Lower leg skin (tissue), 4 donors: ENCODE measurements at places on chromosomes 2 and 18.

DNA sequence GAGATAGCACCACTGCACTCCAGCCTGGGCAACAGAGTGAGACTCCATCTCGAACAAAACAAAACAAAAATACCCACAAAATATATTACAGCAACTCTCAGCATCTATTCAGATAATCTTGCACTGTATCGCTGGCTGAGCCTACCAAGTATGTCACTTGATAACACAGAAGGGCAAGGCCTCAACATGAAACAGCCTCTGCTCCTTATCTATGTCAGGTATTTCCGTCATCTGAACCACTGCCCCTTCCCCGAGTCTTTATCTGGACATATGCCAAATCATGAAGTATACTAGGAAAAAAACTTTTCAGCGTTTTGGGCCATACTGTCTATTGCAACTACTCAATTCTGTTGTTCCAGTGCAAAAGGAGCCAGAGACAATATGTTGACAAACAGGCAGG is 17.7 kb downstream of the PDIA6 start:
- no peak for DNase-seq

DNA sequence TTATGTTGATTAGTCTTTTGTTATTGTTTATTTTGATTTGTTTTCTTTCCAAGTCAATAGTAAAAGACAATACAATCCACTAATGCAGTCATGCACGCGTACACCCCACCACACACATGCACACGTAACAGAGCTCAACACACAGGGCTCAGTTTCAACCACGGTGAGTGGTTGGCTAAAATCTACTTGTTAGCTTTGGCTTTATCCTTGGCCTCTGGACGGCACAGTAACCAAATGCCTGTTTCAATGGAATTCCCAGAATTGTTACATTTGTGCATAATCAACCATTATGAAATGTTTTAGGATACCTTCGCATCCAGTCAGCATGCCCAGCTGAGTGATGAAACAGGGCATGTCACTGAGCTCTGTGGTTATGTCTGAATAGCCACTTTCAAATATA is 53.2 kb downstream of the NYAP2 start:
- DNase-seq = no peak

- no peak for DNase-seq
Observed at GRCh38 chr2:201964631-201965206, 68.9 kb upstream of the FZD7 start.

DNA sequence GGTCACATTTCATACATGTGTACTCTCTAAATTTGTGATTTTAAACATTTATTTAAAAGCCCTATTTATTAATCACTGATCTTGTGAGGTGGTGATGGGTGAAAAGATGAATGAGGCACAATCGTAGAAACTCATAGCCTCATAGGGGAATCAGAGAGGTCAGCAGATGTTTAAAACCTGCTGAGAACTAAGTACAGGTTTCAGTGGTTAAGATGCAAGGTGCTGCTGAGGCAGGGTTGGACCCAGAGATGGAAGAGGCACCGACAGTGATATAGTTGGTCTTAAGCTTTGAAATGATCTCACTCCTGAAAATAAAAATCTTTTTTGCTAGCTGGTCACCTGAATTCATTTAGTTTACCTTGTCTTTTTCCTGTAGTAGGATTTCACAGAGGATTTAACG is 49.6 kb downstream of the LINC00305 start:
- no peak for DNase-seq

- DNase-seq = no peak
Observed at GRCh38 chr2:157932480-157933159, 56.5 kb upstream of the ACVR1 start.

DNA sequence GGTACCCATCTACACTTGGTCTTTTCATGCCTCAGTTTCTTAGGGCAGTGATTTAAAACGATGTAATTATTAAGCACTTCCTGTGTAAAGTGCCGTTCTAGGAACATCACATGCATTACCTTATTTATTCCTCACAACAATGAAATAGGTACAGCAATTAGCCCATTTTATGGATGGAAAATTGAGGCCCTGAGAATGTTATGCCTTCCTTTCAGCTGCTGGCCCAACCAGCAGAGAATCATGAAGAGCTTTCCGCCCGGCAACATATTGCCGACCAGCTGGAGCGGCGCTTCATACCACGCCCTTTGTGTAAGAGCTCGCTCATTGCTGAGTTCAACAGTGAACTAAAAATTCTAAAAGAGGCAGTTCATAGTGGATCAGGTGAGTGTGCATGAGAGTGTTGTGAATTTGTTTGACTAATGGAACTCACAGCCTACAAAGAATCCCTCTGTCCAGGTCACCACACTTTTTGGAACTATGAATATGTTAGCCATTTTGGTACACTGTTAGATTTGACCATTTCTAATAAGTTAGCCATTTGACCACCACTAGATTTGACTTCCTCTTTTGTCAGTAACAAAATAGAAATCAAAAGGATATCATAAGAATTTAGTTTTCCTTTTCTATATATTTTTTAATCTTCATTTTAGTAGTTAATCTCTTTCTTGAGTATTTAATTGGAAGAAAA is 25.6 kb upstream of the RPE start:
- no peak for DNase-seq

DNA sequence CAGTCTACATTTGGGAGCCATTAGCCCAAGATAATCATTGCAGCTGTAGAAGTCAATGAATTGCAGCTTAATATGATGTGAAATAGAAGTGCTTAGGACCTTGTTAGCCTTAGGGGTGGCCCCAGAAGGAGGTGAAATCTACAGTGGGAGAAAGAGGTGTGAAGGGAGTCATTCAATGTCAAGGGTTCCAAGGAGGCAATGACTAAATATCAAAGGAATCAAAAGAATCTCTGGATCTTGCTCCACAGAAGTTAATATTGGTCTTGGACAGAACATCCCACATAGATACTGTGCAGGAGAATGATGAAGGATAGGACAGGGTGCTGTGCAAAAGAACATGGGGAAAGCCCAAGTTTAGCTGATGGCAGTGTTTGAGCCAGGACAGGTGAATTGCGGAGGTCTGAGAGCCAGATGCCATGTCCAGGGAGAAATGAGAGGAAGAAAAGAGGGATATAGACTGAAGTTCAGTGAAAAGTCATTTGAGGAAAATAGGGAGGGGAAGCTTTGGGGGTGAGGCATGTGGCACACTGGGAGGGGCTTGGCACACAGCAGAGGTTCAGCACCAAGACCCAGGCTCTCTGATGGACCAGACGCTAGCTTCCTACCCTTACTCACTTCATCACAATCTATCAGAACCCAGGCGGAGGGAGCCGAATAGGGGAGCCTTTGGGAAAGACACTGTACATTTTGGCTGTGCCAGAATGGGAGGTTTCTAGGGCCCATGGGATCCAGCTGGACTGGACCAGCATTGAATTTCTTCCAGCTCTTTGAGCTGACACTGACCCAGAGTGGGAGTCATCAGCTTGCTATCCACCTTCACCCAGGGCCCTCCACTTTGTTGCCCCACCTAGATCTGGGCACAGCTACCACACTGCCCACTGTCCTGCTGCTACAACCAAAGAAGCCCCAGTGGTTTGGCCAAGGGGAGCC is 2.2 kb downstream of the IL1F10 start:
- DNase-seq = no peak

- DNase-seq = no peak
Observed at GRCh38 chr2:60353406-60353800, 200.1 kb downstream of the BCL11A start.

DNA sequence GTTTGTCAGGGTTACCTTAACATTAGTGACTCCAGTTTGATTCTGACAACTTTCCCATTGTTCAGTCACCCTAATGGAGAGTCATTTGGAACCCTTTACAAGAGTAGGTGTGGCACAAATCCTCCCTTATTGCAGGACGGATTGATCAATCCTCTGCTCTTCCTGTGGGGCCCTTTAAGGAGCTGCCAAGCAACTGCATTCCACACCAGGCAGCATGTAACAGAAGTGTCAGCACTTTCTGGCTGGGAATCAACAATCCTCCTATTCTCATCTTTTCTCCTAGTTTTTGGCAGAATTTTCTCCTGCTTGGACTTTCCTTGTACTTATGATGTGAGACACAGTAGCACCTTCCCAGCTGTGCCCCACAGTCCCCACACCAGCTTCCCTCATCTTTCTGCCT is 177.8 kb downstream of the ST6GAL2 start:
- no peak for DNase-seq

DNA sequence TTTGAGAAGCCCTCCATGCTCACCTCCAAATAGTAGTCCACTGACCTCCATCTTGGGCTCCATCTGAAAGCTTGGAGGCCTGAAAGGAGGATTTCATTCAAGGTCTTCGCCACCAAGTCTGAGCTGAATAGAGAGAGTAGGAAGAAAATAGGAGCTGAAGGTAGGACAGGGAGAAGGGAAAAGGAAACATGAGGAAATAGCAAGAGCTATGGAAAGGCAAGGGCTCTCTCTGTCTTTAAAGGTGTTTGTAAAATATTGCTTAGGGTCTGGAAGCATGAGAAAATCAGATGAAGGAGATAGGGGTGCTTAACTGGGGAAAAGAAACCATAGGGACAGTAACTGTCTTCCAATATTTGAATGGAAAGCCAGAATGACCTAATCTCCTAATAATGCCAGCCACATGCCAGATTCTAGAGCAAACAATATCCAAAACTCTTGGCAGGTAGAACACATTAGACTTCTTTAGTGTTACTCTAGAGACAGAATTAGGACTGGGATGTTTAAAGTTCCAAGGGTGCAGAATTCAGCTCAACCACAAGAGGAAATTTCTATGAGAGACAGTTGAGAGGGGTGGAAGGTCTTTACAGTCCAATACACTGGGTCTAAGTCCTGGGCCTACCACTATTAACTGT is 67.4 kb downstream of the NAB1 start:
- DNase-seq = no peak

GRCh38 chr2:235206980-235207579 is 255.3 kb downstream of the SH3BP4 start:
- DNase-seq = no peak

- no peak for DNase-seq
Observed at GRCh38 chr2:200365209-200365608, 58.7 kb downstream of the SPATS2L start.
